Esophagus muscularis mucosa (tissue), 4 donors: ENCODE measurements at places on chromosomes 13 and 19. TPM values are rescaled to one million over a fixed set of nuclear protein-coding genes. Genes with fewer than 3 reads are reported as not detected.

JUNB gene
- total RNA-seq: 82.2 TPM

LPAR2 gene
- 2.7 TPM for total RNA-seq

SIPA1L3 gene
- total RNA-seq: 10.4 TPM

CYP2F1 gene
- not detected for total RNA-seq

GRCh38 chr13:26095338-26095737, 43.5 kb upstream of the SHISA2 start:
- no peak overlapping the region for H3K4me3 ChIP-seq
- H3K4me1 ChIP-seq: no peaks in the 10 kb centered on the region
- no peaks in the 10 kb centered on the region for H3K27me3 ChIP-seq
- H3K36me3 ChIP-seq: no peaks in the 10 kb centered on the region
- no peak overlapping the region for H3K27ac ChIP-seq

- H3K4me1 ChIP-seq: no peaks in the 10 kb centered on the region
- no peaks in the 10 kb centered on the region for H3K27me3 ChIP-seq
- no peak overlapping the region for H3K4me3 ChIP-seq
Observed at GRCh38 chr13:113622791-113623490, 35.1 kb downstream of the ATP4B start.

GRCh38 chr19:55253842-55254624, 4.8 kb downstream of the PPP6R1 start:
- peaks cover 83% of the 10 kb centered on the region for H3K4me1 ChIP-seq
- peak overlapping the region; percentile 34 for H3K27ac ChIP-seq
- no peak for DNase-seq

DNA sequence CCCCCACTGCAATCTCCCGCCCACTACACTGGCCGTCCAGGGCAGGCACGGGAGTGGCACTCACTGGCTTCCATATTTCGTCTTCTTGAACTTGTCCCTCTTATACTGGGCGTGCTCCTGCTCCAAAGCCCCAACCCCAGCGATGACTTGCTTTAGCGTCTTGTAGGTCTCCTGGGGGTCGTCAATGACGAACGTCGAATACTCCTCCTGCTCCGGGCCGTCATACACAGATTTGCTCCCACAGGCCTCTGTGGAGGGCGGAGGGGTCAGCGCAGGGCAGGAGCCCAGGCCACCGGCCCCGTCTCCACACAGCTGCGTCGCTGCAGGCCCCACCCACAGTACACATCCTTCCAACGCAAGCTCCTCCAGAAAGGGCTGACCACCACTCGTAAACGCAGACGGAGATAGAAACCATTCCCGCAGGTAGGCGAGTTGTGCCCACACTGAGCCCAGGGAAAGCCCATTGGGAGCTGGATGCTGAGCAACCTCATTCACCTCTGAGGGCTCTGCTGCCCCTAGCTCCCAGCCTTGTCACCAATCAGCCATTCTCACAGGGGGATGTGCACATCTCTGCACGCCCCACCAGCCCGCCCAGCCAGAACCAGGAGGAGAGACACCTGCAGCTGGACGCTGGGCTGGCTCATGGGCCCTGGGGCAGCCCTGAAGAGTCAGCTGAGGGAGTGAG, 7.9 kb upstream of the C13orf46 start:
- H3K4me3 ChIP-seq: no peak overlapping the region
- peaks cover 18% of the 10 kb centered on the region for H3K4me1 ChIP-seq
- no peaks in the 10 kb centered on the region for H3K27me3 ChIP-seq
- H3K27ac ChIP-seq: peak overlapping the region; percentile 28

DNA sequence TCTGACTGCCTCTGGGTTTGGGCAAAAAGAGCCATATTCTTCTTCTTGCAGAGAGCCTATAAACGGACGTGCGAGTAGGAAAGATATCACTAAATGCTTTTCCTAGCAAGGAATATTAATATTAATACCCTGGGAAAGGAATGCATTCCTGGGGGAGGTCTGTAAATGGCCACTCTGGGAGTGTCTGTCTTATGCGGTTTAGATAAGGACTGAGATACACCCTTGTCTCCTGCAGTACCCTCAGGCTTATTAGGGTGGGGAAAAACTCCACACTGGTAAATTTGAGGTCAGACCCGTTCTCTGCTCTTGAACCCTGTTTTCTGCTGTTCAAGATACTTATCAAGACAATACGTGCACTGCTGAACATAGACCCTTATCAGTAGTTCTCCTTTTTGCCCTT, 763.8 kb downstream of the SLITRK5 start:
- DNase-seq: no peak
- H3K27ac ChIP-seq: no peak overlapping the region
- H3K27me3 ChIP-seq: no peaks in the 10 kb centered on the region
- H3K4me3 ChIP-seq: no peak overlapping the region

- peaks cover 26% of the 10 kb centered on the region for H3K27me3 ChIP-seq
- H3K36me3 ChIP-seq: no peaks in the 10 kb centered on the region
- peak within 1 kb of the TSS; percentile 73 for H3K4me3 ChIP-seq
- DNase-seq: no peak
Observed at GRCh38 chr13:95644601-95645052, at the start of gene DZIP1. Gene DZIP1, minus strand, starts transcription at chr13:95644706. Its CDS starts 2,677 bp downstream, at chr13:95642029.

DNA sequence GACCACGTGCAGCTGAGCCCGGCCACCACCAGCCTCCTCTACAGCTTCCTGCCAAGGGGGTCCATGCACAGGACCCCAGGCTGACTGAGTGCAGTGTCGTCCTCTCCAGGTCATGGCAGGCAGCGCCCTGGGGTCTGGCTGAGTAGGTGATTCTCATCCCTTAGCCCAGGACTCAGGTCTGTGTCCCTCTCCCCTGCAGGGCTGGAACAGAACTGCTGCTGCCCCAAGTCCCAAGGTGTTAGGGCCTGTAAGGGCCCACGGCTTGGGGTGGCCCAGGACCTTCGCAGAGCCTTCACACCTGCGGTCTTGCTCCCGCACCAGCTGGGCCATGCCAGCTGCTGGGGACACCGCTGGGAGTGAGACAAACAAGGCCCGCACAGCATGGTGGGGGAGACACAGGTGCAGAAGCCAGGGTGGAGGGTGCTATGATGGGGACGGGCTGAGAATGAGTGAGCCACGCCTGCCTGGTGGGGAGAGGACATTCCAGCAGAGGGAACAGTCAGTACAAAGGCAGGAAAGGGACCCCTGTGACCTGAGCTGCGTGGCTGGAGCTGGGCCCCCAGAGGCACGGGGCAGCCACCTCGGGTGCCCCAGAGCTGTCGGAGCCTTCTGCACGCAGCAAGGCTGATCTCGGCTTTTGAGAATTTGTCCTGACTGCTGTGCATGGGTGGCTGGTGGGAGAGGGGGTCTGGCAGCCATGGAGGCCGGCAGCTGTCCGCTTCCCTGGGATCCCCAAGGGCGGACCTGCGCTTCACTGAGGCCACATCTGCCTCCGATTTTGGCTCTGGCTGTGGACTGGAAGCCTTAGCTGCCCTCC, 11.9 kb downstream of the PLEKHF1 start:
- H3K4me3 ChIP-seq: no peak overlapping the region
- peak overlapping the region; percentile 79 for H3K27ac ChIP-seq
- DNase-seq: no peak
- peaks cover 20% of the 10 kb centered on the region for H3K36me3 ChIP-seq
- H3K27me3 ChIP-seq: no peaks in the 10 kb centered on the region
- peaks cover 98% of the 10 kb centered on the region for H3K4me1 ChIP-seq

DNA sequence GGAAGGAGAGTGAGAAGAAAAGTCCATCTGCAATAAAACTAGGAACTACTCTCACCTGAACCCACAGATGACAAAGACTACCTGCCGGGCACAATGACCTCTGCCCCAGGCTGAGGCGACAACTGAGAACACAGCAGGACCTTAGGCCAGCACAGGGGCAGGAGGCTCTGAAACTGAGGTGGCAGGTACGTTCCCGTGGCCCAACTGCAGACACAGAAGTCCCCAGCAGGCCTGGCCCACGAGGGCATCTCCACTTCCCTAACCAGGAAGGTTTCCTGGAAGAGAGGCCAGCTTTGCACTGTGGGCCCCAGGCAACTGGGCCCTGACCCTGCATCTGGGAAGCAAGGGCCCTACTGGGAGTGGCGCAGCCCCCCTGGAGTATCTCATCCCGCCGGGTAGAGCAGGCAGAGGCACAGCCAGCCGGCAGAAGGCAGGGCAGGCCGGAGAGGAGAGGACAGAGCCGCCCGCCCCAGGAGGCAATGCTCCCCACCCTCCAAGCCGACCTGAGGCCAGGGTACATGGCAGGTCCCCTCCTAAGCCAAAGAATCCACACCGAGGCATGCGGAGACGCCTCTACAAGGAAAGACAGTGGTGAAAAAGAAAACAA, 32.7 kb downstream of the STK24 start:
- H3K27me3 ChIP-seq: no peaks in the 10 kb centered on the region
- H3K4me3 ChIP-seq: no peak overlapping the region
- H3K27ac ChIP-seq: peak overlapping the region; percentile 29
- no peak for DNase-seq

DNA sequence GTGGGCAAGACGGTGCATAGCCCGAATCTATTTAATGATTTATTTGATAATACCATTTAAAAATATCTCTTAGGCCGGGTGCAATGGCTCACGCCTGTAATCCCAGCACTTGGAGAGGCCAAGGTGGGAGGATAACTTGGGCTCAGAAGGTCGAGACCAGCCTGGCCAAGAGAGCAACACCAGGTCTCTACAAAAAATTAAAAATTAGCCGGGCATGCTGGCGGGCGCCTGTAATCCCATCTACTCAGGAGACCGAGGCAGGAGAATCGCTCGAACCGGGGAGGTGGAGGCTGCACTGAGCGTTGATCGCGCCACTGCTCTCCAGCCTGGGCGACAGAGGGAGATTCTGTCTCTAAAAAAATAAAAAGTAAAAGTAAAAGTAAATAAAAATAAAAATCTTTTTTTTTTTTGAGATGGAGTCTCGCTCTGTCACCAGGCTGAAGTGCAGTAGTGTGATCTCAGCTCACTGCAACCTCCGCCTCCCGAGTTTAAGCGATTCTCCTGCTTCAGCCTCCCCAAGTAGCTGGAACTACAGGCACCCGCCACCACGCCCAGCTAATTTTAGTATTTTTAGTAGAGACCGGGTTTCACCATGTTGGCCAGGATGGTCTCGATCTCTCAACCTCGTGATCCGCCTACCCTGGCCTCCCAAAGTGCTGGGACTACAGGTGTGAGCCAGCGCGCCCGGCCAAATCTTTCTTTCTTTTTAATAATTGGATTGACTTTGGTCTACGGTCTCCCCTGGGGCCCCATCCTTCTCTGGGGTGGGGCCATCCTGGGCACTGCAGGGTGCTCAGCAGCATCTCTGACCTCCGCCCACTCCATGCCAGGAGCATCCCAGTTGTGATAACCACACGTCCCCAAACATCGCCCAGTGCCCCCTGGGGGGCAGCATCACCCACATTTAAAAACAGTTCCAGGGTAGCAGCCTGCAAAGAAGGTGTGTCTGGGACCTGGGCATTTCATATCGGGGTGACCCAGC, 90.7 kb downstream of the GNG7 start:
- H3K36me3 ChIP-seq: no peaks in the 10 kb centered on the region
- no peaks in the 10 kb centered on the region for H3K27me3 ChIP-seq
- H3K4me1 ChIP-seq: peaks cover 30% of the 10 kb centered on the region

DNA sequence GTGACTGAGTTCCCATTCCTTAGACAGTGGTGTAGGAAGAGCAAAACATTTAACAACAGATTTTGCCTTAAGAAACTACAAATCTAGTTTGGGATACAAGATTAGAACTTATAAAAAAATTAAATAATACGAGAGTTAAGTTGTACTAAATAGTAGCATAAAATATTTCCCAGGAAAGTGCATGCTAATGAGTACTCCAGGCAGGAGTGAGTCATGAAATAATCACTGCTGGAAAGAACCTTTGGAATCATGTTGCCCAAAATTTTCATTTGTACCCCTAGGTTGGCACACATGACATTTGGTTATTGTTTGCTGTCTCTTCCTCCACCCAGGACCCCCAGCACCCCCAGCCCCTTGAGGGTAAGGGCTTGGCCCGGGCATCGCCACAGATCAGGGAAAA, 26.3 kb upstream of the KL start:
- H3K4me1 ChIP-seq: peaks cover 8% of the 10 kb centered on the region
- no peak overlapping the region for H3K27ac ChIP-seq
- H3K27me3 ChIP-seq: no peaks in the 10 kb centered on the region
- H3K4me3 ChIP-seq: no peak overlapping the region
- no peaks in the 10 kb centered on the region for H3K36me3 ChIP-seq

DNA sequence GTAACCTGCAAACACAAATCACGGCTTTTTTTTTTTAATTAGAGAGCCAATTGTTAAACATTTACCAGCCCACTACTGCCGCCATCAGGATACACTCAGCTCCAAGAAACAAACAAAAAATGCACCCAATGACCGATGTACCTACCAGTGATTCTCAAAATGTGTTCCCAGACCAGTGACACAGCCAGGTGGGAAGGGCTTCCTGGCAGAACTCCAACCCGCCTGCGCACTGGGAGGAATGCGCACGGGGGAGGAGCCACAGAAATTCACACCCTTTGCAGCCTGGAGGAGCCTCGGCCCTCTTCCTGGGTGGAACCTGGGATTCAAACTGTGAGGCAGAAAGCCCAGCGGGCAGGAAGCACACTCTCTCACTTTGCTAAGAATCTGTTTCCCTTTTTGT, 255.9 kb downstream of the TBC1D4 start:
- peaks cover 10% of the 10 kb centered on the region for H3K4me1 ChIP-seq
- no peak overlapping the region for H3K4me3 ChIP-seq
- H3K27ac ChIP-seq: no peak overlapping the region

GRCh38 chr13:106534639-106535551, 567 bp downstream of the EFNB2 start:
- no peaks in the 10 kb centered on the region for H3K27me3 ChIP-seq
- H3K4me1 ChIP-seq: peaks cover 48% of the 10 kb centered on the region
- DNase-seq: no peak
- H3K4me3 ChIP-seq: peak overlapping the region; percentile 78
- H3K27ac ChIP-seq: peak overlapping the region; percentile 85

- no peaks in the 10 kb centered on the region for H3K4me1 ChIP-seq
- no peaks in the 10 kb centered on the region for H3K36me3 ChIP-seq
- H3K27me3 ChIP-seq: no peaks in the 10 kb centered on the region
- H3K27ac ChIP-seq: no peak overlapping the region
Observed at GRCh38 chr13:109400209-109400608, 386.2 kb downstream of the IRS2 start.

DNA sequence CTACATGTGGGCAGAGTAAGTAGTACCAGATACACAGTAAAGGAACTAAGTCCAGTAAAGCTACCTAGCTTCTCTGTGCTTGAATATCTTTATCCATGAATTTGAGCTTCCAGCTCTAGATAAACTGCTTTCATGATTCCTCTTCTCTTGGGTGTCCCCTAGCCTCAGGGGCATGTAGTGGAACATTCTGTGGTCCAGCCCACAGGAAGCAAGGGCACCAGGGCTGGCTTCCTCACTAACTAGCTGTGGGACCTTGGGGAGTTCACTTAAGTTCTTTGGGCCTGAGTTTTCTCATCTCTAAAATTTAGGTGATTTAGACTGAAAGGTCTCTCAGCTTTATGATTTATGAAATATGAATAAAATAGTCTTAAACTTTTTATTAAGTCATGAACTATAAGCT, 185.7 kb downstream of the KATNAL1 start:
- H3K27ac ChIP-seq: no peak overlapping the region
- peaks cover 4% of the 10 kb centered on the region for H3K4me1 ChIP-seq
- no peaks in the 10 kb centered on the region for H3K27me3 ChIP-seq
- no peak for DNase-seq
